Mammary microvascular endothelial cell (primary cell): ENCODE measurements at places on chromosomes 11 and 22. TPM values are rescaled to one million over a fixed set of nuclear protein-coding genes. Genes with fewer than 3 reads are reported as not detected.

Gene GGTLC2
- not detected in 2 replicates for total RNA-seq

Gene SYNGR1
- total RNA-seq = 0.54 and 0.67 TPM in 2 replicates

Gene CHADL
- 3.1 and 3.8 TPM in 2 replicates for total RNA-seq

Gene MTMR2
- total RNA-seq = 45.1 and 48.8 TPM in 2 replicates

Gene CDKN1C
- 2.3 and 3.2 TPM in 2 replicates for total RNA-seq

Gene TBX1
- total RNA-seq = 12.3 and 14.5 TPM in 2 replicates

Gene SPI1
- not detected in 2 replicates for total RNA-seq

Gene NRXN2
- total RNA-seq = not detected in 2 replicates
